ENCODE measurements at places on chromosomes 6 and 20.
A peak's percentile ranks its signal among the peaks of the same experiment; 100 is the strongest.

DNA sequence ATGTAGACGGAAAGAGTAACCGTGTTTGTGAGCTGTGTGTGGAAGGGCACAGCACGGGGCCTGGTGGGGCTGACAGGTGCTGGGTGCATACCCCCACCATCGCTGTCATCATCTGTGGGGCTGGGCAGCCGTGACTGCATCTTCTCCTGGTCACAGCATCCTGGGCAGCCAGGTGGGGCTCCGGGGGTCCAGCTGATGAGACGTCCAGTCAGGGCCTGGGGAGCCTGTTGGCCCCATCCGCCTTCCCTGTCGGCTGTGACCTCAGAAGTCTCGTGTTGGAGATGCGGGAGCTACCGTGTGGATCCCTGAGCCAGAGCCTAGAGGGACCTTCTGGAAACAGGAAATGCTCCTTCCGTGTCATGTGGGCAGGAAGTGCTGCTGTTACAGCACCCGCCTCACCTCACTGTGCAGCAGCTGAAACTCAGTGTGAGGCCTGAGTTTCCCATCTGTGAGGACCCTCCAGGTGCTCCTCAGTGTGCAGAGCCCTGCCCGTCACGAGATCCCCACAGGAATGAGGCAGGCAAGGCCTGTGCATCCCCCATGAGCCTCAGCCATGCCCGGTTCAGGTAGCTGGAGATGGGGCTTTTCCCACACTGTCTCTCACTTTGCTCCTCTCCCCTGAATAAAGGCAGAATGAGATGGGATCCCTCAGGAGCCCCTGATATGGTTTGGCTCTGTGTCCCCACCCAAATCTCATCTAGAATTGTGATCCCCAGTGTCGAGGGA is 108.7 kb downstream of the ERMARD start:
- DNase-seq: no peak

DNA sequence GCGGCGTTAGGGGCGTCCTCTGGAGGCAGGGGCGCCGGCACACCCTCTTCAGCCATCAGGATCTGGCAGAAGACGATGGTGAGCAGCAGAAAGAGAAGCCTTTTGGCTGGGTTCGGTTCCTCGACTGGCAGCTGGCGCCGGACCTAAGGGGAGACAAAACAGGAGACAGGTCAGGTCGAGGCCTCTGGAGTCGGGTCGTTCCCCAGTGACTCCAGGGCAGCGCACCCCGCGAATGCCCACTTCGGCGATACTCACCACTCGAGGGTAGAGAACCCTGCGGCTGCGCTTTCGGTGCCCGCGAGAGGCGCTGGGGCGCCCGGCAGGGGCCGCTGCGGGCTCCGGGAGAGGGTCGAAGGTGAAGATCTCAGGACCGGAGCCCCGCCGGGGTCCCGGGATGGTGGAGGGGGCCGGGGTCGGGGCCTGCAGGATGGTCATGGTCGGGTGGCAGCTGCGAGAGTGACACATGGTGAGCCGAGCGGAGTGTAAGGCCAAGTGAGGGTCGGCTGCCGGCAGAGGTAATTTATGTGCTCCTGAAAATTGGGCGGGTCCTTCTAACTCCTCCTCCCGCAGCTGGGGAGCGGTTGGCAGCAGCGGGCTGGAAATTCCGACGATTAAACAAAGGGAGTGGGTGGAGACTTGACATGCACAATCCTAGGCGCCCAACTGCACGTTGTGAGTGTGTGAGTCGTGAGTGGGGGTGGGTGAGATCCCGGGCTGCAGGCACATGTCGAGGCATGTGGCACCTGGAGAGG is at the start of gene IER3:
Gene IER3 (minus strand): TSS at position 494 of the 752 bp plus-strand sequence. CDS start 29 bp downstream, at position 465.
- peak; percentile 79 for DNase-seq

- DNase-seq: no peak
Measured at GRCh38 chr6:16132909-16133308, 4.0 kb downstream of the MYLIP start.

GRCh38 chr20:35281506-35282101 is 3.0 kb downstream of the EIF6 start:
- DNase-seq: no peak

DNA sequence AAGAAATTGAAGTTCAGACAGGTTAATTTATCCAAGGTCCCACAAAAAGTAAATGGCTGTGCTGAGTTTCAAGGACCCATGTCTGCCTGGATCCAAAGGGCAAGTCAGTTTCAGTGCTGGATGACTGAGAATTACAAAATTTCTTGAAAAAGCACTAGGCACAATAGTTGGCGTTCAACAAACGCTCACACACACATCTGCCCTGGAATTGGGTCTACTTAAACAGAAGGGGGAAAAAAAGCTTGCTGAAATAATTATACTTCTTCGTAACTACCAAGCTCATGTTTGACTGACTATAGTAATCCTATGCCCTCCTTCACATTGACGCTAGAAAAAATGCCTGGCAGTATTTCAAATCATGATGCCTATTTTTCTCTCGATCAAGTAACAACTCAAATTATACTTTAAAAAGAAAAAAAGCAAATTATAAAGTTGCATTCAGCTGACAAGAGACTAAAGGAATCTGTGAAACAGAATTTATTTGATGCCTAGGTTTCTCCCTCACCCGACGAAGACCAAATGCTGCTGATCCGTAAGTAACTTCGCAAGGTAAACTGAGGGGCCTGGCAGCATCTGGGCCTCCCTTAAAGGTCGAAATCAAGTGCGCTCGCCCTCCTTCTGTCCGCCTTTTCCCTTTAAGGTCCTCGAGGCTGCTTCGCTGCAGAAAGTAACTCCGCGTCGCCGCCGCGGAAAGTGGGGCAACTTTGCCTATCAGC is 650 bp upstream of the CD2AP start:
- no peak for DNase-seq

- peak; percentile 30 for DNase-seq
Measured at GRCh38 chr6:161095916-161096315, 104.3 kb downstream of the MAP3K4 start.

- DNase-seq: peak; percentile 45
Measured at GRCh38 chr20:13017235-13017634, 8.5 kb downstream of the SPTLC3 start.

DNA sequence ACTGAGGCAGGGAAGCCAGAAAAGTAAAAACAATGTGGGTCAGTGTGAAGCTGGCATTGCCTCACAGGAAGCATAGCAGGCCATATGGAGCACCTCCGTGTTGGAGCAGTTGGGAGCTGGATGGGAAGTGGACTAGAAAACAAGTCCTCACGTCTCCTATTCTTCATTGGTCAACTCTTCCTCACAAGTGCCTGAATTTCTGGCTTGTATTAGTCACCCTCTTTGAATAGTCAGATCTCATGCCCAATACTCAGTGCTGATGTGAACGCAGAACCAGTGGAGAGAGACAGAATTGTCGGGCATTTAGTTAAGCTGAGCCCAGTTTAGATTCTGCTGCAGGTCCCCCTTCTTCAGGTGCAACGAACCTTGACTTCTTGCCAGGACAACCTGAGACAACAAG is 22.3 kb upstream of the RSPO3 start:
- no peak for DNase-seq

GRCh38 chr6:40164345-40164755 is 230.1 kb upstream of the MOCS1 start:
- no peak for DNase-seq

- DNase-seq: no peak
Measured at GRCh38 chr6:1614448-1615150, 4.9 kb downstream of the FOXC1 start.

DNA sequence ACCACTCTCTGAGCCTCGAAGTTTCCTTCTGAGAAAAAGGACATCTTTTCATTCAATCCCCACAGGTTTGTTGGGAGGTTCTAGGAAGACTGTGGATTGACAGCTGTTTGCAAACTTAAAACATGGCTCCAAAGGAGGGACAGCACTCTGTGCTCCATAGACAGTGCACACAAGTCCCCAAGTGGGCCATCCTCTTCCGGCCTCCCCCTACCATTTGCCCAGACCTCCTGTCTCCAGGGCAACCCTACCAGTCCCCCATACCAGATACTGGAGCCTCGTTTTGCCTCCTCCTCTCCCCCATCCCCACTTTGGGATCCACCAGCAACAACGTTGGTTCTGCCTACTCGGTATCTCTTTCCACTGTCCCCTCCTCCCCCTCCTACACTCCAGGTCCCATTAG is 8.5 kb upstream of the DLGAP4 start:
- DNase-seq: no peak

DNA sequence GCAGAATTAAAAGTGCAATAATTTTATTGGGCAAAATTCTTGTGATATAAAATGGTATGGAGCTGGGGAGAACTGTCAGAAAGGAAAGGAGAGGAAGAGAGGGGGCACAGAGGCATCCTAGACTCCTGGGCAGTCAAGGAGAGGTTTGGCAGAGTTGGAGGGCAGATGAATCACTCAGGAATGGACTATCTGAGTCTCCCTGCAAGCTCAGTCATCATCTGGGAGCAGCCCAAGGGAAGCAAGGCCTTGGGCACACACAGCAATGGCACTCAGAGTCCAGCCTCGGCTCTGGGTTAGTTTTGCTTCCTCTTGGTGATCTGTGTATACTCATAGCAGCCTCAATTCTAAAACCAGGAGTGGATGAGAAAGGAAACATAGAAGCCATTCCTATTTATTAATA is 67.2 kb downstream of the SLC22A1 start:
- DNase-seq: peak; percentile 30

GRCh38 chr6:72820906-72821305 is 199.0 kb downstream of the KCNQ5 start:
- no peak for DNase-seq

GRCh38 chr6:6091608-6092002 is 84.9 kb upstream of the NRN1 start:
- DNase-seq: no peak

DNA sequence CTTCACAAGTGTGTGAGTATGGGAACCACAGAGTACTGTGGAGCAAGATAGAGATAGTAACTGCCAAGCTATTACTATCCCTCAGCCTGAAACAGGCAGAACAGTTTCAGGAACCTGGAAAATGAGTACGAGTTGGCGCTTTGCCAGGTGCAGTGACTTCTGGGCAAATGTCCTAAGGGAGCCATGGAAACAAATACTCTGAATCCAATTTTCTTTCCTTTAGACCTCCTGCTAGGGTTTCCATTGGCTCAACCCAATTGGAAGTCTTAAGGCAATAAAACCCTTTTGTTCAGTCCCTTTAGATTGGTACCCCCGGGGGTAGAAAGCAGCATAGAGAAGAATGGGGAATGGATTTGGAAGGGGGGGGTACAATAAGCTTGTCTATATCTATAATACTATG is 205.0 kb upstream of the EPHA7 start:
- no peak for DNase-seq

DNA sequence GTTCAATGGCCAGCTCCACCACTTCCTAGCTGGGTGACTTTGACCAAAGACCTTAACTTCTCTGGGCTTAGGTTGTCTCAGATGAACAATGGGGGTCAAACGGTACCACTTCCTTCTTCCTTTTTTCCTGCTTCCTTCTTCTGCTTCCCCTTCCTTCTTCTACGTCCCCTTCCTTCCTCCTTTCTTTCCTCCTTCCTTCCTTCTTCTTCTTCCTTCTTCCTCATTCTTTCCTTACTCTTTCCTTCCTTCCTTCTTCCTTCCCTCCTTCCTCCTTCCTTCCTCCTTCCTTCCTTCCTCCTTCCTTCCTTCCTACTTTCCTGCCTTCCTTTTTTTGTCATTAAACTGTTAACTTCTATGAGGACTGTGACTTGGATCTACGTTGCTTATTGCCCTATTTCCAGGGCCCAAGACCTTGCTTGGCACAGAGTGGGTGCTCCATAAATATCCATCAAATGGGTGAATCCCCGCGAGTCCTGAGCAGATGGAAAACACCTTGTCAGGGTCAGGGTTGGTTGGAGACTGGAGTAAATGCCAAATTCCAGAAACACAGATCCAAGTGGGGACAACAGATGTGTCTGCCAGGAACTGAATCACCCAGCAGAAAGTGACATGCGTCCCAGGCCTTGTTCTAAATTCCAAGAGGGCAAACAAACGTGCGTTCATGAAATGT is 243.3 kb downstream of the PREX1 start:
- DNase-seq: no peak

GRCh38 chr6:31401403-31401802 is 2.0 kb upstream of the MICA start:
- peak; percentile 76 for DNase-seq

- no peak for DNase-seq
Measured at GRCh38 chr6:104604685-104605084, 255.0 kb downstream of the HACE1 start.

DNA sequence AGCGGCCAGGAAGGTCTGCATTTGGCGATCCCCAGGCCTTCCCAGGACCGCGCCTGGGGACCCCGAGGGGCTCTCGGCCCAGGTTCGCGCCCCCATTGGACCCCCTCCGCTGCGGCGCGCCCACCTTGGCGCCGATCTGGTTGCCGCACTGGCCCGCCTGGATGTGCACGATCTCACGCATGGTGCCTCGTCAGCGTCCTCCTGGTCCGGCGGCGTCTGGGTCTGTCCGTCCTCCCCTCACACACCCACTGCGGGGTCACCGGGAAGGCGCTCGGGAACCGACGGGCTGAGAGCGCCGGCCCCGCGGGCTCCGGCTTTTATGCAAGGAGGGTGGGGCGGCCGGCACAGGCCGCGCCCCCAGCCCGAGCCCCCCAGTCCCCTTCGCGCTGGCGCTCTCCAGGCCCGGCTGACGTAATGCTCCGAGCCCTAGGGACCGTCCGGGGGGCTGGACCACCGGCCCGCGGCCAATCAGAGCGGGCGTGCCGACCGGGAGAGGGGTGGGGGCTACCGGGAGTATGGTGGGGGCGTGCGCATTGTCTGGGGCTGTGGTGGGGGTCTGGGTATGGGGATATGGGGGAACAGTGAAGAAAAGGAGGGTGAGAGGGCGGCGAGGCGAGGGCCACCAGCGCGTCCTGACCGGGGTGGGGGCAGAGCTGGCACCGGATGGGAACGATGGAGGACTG is at the start of gene TUBB2B:
Gene TUBB2B (minus strand): TSS at position 291 of the 683 bp plus-strand sequence. CDS start 110 bp downstream, at position 181.
- no peak for DNase-seq

- no peak for DNase-seq
Measured at GRCh38 chr6:115691433-115691832, 369.3 kb downstream of the FRK start.

DNA sequence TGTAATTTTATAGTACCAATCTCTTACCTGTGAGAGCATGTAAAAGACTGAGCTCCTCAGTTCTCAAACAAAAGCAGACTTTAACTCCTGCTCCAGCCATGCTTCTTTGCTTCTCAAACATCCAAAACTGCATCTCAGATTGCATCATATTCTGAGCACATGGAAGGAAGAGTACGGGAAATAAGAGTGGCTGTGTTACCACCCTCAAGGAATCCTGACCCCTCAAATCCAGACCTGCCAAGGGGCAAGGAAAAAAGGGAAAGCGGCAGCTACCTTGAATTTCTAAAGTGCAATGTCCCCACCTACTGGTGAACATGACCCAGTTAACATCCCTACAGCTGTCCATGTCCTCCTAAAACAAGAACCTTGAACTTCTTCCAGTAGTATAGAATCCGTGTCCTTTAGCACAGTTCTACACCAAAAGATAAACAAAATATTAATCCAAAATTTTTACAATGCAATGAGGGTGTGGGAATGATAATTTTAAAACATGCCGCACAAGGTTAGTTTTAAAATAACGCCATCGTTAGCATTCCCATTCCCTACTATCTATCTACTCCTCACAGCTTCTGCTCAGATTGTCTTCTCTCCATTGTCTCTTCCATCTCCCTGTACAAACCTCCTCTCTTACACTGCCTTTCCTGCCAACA is 34.1 kb upstream of the HLA-DQB1 start:
- DNase-seq: peak; percentile 51

Data from fibroblast of gingiva (primary cell).